Islet precursor cell (in vitro differentiated cells): ENCODE measurements at places on chromosomes 1 and 21.

- peak; percentile 23 for DNase-seq
These were observed 147.1 kb downstream of the CNIH3 start for GRCh38 chr1:224763126-224763775.

- DNase-seq: no peak
These were observed 12.8 kb upstream of the ASCL5 start for GRCh38 chr1:201139756-201140155.

GRCh38 chr1:71829346-71829745 lies 453.0 kb downstream of the NEGR1 start:
- no peak for DNase-seq

GRCh38 chr1:168923521-168924136 lies 182.9 kb upstream of the ATP1B1 start:
- no peak for DNase-seq

GRCh38 chr1:100982793-100983192 lies 42.8 kb downstream of the DPH5 start:
- DNase-seq: peak; percentile 77

DNA sequence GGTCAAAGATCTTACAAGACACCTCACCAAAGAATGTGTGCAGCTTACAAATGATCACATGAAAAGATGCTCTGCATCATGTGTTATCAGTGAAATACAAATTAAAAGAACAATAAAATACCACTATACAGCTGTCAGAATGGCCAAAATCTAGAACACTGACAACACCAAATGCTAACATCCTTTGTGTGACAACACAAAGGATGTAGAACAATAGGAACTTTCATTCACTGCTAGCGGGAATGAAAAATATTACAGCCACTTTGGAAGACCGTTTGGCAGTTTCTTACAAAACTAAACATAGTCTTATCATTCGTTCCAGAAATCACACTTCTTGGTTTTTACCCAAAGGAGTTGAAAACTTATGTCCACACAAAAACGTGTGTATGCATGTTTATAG lies 20.6 kb upstream of the SELP start:
- no peak for DNase-seq

- DNase-seq: peak; percentile 95
These were observed 10.1 kb downstream of the EPHA2 start for GRCh38 chr1:16145662-16146278.

GRCh38 chr21:21457077-21457476 lies 458.9 kb downstream of the NCAM2 start:
- DNase-seq: no peak

DNA sequence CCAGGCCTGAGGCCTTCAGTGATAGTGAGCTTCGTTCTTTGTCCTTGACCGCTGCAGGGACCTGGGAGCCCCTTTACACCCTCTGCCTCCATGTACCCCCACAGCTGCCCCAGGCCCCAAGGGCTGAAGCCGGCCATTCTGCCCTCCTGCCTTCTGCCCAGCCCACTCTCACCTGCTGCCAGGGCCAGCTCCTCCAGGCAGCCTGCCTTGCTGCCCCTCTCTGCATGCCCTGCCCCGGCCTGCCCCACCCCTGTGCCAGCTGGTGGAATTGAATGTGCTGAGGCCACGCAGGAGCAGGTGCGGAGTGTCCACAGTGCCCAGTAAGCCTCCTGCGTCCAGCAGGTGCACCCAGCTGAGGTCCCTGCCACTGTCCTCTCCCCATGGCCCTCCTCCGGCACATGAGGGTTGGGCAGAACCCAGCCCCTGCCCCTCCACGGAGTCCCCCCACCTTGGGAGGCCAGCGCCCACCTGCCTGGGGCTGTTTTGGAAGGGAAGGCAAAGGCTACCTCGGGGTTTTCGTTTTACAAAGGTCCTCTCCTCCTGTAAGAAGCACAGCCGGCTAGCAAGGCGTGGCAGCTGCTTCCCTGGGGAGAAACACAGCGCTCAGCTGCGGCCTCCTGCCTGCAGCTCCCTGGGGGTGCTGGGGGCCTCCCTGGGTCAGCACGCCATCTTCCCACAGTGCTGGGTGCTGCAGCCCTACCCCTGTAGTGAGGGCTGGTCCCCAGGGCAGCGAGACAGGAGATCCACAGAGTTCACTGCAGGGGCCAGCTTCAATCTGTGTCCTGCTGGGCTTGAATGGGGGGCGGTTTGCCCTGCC lies 21.0 kb downstream of the MMEL1 start:
- DNase-seq: no peak
